ENCODE measurements at places on chromosomes 4 and X.

DNA sequence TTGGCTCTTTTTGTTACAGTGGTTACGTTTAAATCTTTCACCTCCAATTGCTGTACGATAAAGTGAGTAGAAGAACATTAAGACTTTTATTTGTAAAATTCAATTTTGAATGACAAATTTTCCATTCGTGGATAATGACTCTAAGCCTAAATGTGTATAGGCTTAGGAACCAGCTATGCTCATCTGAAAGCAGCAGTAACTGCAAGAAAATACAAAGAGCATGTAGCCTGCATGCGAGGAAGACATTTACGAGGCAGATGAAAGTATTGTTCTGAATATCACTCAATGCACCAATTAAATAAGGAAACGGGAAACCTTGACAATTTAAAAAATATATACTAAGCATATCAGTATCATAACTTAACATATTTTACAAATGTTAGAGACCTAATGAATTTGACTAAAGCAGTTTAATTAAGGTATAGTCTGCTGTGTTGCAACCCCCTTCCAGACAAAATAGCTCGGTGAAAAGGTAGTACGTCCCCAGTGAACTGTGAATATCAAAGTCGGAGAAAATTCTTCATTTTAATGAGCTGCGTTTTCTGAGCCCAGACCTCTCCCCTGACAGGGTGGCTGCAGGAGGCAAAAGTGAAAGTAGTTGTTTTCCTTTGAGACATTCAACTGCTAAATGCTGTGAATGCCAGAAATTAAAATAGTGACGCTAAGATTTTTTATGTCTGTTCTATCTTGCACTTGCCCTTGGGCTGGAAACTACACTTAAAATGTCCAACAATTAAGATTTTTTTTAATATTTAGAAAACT is 1236.5 kb upstream of the TENM3 start:
- DNase-seq = no peak

- no peak for DNase-seq
Measured at GRCh38 chr4:70356185-70356584, 4.4 kb upstream of the SMR3A start.

DNA sequence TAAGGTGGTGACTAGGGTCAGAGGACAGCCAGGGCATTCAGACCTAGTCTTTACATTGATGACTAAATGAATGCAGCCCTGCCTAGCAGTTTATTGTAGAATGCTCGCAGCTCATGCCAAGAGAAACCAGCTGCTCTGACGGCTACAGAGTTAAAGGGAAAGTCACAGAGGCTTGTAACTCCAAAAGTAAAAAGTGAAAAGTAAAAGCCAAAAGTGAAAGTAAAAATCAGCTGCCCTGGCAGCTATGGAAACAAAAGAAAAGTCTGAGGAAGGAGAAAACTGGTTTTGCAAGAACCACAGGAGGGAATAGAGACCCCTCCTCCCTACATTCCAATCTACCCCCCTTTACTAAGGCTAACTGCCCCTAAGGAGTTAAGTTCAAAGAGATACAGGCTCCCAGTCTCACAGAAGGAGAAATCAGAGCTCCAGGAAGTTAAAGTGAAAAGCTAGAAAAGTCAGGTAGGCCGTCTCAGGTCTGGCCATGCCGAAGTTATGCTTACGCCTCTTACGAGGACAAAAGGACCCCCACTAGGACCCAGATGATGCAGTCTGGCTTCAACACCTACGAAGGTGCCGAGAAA is 6.0 kb downstream of the GAGE10 start:
- no peak for DNase-seq

- peak; percentile 39 for DNase-seq
Measured at GRCh38 chrX:16695079-16695676, 17.3 kb downstream of the CTPS2 start.

GRCh38 chr4:20249333-20249732 is 2.4 kb upstream of the SLIT2 start:
- no peak for DNase-seq

Measured in CD4-positive, alpha-beta T cell treated with Interferon gamma for 1 hour (primary cell).